ENCODE measurements at places on chromosomes 16 and 17.

DNA sequence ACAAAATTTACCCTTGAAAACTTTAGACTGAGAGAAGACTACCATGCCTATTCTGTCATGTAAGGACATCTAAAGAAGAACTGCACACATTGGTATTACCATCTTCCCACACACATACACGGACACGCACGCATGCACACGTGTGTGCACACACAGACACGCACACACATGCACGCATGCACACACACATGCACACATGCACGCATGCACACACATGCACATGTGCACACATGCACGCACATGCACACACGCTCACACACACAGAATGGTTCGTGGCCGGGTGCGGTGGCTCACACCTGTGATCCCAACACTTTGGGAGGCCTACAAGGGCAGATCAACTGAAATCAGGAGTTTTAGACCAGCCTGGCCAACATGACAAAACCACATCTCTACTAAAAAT lies 296.9 kb upstream of the HSBP1 start:
- DNase-seq = no peak

DNA sequence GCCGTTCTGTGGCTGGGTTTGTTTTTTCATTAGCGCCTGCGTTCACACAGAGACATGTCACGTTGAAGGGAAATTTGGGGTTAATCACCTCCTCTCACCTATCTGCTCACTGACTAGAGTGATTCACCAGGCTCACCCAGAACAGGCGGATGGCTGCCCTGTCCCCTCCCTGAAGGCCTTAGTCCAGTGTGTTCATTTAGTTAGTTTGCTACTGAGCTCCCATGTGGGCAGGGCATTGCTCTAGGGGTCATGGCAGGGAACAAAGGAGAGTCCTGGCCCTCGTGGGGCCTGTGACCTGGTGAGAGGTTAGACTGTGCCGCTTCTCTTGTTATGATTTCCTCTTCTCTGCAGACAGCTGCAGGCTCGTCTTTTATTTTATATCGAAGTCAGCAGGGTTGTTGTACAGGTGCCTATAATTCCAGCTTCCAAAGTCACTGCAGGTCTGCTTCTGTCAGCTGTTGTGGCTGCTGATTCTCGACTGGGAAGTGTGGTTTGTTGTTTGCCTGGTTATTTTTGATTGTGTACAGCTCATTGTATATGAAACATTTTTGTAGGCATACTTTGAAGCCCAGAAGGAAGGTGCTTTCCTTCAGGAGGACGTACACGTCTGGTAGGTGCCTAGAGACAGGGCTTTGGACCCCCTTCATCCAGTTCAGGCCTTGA lies 73.4 kb upstream of the GSE1 start:
- no peak for DNase-seq

- no peak for DNase-seq
Observed at GRCh38 chr17:49110509-49110908, 22.1 kb upstream of the B4GALNT2 start.

- no peak for DNase-seq
Observed at GRCh38 chr16:85382717-85383118, 230.4 kb upstream of the GSE1 start.

DNA sequence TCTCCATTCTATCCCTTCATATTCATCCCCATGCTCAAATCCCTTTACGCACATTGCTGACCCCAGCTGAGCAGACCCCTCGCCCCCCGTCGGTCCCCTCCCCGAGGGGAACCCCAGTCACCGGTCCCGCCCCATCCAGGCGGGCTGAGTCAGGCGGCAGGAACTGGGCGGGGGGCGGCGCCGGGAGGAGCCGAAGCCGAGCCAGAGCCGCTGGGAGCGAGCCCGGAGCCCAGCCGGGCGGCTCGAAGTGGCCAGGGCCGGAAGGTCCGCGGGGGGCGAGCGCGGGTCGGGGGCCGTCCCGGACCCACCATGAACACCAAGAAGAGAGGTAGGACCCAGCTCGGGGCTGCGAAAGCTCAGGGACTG lies 8.6 kb downstream of the RIPOR1 start:
- DNase-seq = no peak

DNA sequence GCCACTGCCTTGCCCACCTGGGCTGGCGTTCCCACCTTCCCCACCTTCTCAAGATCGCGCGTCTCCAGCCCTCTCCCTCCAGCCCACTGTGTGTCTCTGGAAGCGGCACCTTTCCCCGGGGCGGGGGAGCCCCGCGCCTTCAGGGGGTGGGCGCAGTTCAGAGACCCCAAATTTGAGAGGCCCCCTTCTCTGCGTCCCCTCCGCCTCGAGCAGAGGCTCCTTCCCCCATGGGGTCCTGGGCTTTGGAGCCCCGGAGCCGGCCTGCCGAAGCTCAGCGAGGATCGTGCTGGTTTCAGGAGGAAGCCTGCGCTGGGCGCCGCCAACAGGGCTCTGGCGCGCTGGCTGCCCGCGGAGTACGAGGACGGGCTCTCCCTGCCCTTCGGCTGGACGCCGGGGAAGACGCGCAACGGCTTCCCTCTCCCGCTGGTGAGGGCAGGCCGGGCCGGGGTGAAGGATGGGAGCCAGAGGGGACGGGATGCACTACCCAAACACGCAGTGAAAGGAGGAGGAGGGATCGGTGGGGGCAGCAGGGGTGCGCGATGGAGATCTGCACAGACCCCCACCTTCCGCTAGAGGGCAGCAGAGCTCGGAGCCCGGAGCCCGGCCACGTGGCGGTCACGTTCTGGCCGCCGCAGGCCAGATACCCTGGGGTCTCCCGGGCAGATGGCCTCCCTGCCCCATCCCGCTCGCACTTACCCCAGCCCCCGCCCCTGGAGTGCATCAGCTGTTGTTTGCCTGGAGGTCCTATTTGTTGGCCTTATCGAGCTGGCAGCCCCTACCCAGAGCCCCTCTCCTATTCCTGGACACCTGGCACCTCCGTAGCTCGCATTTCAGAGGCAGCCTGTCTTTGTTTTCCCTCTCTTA lies 11.1 kb downstream of the LPO start:
- DNase-seq = peak; percentile 62

GRCh38 chr16:84683691-84684591 lies 15.9 kb upstream of the USP10 start:
- DNase-seq = no peak

DNA sequence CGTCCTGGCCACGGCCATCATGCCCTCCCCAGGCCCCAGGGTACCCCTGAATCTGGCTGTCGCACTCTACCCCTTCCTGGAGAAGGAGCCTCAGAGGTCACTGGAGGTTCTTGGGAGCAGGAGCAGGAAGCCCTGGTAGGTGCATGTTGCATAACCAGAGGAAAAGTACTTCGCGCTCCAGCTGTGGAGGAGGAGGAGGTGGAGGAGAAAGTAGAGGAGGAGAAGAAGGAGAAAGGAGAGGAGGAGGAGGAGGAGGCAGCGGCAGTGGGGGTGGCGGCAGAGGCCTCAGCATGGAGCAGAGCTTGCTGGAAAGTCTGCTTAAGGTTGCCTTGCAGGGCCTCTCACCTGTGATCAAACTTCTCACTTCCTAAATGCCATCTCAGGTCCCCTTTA lies 61.8 kb downstream of the BAIAP2 start:
- DNase-seq = no peak

GRCh38 chr17:16676676-16677268 lies 13.3 kb upstream of the CCDC144A start:
- DNase-seq = no peak

- DNase-seq = no peak
Observed at GRCh38 chr17:22469941-22470340, 777.6 kb downstream of the KCNJ18 start.

DNA sequence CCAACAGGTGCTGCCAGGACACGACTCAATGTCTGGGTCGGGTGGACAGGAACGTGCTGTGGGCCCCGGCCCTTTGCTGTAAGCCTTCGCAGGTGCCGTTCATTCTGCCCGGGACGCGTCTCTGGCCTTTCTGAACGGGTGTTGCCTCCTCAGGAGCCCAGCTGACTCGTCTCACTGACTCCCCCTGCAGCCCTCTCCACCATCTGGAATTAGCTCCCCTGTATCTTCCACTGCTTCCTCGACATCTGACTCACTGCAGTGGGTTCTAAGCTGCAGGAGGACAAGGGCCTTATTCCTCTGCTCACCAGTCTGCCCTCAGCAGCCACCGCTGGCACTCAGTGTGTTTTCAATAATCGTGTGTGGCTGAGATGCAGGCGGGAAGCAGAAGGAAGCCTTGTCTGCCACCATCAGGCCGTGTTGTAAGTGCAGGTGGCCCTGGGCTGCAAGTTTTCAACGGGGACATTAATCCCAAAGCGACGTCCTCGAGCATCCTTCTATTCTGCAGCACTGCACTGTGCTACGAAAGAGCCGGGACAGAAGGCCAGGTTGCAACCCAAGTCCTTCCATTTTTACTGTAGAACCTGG lies 256.2 kb downstream of the FOXL1 start:
- no peak for DNase-seq

DNA sequence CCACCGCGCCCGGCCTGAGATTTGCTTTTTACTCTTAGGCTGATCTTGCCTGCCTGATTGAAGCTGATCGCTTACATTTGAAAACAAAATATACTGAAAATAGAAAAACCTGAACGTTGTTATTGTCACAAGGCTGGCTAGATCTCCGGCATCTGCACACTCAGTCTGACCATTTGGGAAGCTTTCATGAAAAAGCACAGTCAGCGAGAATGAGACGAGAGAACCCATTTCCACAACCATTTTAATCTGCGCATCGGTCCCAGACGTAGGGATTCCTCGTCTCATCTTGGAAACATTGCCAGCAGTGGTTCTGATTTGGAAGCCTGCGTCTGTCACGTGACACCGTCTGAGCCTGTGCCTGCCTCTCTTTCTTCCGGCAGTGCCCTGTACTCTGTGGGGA lies 20.9 kb downstream of the SPG7 start:
- DNase-seq = no peak

DNA sequence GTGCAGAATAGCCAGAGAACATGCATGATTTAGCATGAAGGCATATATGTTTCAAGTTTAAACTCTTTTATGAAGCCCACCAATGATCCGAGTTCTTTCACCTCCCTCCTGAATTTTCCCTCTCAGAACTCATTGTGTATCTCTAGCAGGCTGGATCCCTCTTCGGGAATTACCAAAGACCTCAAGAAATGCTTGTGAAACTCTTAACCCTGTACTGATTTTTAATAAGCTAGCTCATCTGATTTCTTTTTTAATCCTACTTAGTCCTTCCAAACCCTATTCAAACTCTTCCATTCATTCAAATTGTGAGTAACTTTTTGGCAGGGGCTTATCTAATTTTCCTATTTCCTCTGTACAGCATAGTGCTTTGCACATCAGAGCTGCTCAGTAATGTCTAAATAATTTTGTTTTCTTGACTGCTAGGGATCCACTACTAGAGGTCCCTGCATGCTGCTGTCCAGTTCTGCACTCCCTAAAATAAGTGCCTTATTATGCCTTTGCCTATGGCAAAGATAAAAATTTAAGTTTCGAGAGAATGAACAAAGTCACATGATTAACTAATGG lies 723.8 kb downstream of the CDH11 start:
- no peak for DNase-seq

DNA sequence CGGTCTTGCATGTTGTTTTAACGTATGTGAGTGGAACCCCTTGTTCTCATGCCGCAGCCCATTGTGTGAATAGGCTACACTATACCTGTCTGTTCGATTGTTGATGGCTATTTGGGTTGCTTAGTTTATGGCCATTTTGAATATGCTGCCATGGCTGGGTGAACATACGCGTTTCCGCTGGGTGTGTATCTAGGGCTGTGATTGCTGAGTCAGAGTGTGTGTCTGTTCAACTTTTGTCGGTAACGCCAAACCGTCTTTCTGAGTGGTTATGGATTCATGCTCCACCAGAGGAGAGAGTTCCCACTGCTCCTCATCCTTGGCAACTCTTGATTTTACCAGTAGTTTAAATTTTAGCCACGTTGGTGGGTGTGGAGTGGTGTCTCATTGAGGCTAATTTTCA lies 77.0 kb downstream of the METRNL start:
- no peak for DNase-seq

GRCh38 chr17:8514801-8515200 lies 79.1 kb downstream of the NDEL1 start:
- no peak for DNase-seq

- no peak for DNase-seq
Observed at GRCh38 chr16:10525214-10525825, 55.1 kb downstream of the EMP2 start.

- DNase-seq = peak; percentile 52
Observed at GRCh38 chr17:46002311-46002972, 3.4 kb downstream of the STH start.

DNA sequence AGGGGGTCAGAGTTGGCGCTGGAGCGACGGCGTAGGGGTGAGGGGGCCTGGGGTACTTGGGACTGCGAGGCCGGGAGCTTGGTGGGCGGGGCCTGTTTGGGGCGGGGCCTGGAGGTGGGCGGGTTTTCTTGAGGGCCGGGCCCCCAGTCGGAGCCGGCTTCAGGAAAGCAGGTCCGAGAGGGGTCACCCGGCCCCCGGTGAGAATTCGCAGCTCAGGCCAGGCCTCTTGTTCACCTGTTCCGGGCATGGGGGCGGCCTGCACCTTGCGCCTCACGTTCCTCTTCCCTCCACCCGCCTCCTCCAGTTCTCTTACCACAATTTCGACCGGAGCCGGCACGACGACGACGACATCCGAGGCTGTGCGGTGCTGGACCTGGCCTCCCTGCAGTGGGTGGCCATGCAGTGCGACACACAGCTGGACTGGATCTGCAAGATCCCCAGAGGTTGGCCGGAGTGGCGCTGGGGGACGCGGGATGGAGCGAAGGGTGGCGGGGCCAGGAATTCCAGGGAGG lies 52.5 kb downstream of the MRC2 start:
- no peak for DNase-seq

- DNase-seq = no peak
Observed at GRCh38 chr16:27103954-27104353, 37.2 kb downstream of the C16orf82 start.

DNA sequence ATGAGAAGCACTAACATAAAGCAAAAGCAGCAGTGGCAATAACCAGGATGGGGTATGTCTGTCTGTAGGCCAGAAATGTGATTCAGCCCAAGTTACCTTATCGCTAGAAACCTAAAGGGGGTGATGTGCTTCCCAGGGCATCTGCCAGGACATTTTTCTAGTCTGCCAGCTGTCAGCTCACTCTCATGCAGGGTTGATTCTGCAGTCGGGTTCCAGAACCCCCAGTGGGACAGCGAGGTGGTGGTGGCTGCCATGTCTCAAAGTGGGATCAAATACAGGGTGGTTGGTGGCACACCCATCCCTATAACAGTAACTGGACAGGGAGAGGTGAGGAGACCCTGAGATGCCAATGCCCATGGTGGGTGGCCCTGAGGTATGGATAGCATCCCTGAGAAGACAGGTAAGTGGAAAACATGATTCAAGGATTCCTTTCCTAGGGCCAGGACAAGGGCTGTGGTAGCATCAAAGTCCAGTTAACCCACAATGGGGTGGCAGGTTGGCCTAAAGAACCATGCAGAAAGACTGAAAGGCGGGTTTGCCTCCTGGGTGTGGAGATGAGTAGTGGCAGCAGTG lies 84.3 kb downstream of the TNFRSF13B start:
- no peak for DNase-seq

- DNase-seq = no peak
Observed at GRCh38 chr17:7043182-7043496, 753 bp downstream of the SLC16A11 start.

DNA sequence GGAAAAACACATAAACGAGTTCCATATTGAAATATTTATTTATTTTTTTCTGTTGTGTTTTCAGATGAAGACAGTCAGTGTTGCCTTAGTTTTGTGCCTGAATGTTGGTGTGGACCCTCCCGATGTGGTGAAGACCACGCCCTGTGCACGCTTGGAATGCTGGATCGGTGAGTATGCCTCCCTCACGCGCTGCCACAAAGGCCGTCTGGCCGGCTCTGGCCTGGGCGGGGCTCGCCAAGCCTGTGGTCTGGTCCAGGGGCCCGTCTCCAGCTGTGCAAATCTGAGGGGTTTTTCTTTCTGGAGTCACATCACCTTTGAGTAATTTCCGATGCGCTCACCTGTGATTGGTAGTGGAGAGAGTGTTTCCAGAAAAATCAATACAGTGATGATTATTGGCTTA lies 81.0 kb downstream of the RPTOR start:
- no peak for DNase-seq

Data from activated CD8-positive, alpha-beta memory T cell treated with anti-CD3 and anti-CD28 coated beads for 4 hours (primary cell).